ENCODE measurements at places on chromosomes 5 and 9.
A peak's percentile ranks its signal among the peaks of the same experiment; 100 is the strongest.

DNA sequence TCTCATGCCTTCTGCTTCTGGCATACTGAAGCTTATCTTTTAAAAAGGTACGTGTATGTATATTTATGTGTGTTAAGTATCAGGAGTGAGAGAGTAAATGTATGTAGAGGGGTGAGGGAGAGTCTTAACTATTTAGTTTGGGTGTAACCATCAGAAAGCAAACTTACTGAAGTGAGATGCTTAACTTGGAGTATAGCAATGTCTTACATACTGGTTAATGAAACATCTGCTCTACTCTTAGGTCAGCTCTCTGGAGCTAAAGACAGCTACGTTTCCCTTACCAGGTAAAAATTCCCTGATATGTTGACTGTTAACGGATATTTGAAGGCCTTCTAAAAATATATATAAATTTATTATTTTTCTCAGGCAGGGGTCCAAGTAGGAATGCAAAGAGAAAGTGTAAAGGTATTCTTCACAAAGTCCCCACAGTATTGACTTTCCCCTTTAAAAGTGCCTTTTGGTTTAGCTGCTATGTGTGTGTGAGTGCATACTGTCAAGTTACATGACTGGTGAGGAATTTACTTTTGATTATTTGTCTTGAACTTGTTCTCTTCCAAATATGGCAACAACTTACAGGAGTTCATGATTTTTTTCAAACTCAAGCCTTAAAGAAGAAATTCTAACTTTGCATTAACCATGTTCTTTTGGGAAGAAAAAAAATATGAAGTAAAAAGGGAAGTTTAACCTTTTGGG is 12.3 kb upstream of the C5orf24 start:
- DNase-seq, result no peak

DNA sequence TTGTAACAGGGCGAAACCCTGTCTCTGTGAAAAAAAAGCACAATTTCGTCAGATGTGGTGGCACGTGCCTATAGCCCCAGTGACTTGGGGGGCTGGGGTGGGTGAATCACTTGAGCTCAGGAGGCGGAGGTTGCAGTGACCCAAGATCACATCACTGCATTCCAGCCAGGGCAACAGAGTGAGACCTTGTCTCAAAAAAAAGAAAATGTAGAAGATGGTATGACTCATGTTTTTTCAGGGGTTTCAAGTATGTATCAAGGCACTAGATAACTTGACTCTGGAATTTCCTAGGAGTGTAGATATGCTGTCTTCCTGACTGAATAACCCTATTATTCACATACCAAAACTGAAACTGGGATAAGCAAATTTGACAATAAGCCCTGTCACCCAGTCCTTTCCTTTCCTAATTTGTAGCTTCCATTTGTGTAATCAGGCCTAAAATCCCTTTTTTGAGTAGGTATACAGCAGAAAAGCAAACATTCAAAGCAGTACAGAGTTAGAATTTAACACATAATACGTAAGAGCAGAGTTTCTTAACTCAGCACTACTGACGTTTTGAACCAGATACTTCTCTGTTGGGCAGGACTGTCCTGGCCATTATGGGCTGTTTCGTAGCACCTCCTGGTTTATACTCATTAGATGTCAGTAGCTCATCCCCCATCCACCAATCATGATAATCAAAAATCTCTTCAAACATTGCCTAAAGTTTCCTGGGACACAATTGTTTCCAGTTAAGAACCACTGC is 17.3 kb upstream of the ANKRD18B start:
- DNase-seq, result no peak

- DNase-seq, result no peak
Observed at GRCh38 chr5:153632748-153633290, 142.3 kb downstream of the GRIA1 start.

GRCh38 chr5:67090593-67090992 is 106.0 kb downstream of the CD180 start:
- DNase-seq, result no peak

DNA sequence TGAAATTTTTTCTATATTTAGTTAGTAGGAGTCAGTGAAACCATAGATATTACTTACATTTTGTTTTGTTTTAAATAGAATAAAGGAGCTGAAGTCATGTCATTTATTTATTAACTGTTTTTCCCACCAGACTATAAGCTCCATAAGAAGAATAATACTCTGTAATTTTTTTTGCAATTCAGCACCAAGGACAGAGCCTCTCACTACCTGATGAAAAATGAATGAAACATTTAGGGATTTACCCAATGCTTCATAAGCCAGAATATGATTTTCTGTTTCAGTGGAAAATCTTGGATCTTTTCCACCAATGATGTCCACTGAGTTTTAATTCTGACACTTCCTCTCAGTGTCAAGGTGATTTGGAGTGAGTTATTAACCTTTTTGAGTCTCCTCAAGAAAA is 624.9 kb upstream of the GRAMD2B start:
- no peak for DNase-seq

DNA sequence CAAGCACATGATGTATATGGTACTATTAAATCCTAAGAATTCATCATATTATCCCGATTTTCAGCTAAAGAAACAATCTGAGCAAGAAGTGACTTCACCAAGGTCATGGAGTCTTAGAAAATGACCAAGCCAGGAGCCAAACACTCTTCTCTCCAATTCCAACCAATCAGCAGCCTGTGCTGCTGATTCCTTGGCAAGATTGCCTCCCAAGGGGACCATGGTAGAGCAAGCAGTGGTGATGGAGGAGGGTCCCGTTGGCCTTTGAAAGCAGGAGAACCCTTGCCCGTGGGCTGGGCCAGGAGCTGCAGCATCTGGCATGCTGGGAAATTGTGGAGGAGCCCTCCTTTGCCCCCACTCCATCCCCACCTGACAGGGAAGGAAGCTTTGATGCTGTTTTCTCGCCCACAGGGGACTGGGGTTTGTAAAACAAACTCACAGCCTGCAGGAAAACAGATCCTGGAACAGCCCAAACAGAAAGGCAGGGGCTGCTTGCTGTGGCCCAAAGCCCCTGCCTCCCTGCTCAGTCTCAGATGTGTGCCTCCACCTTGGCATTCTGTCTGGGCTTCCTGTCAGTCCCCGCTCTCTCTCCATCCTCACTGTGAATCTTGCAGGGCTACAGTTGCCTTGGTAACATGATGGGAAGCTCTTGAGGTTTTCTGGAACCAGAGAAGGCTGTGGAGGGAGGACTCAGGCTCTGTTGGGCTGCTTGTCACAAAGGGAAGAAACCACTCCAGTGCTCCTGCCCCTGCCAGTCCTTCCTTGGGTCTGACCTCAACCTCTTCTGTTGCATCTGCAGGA is 70.8 kb upstream of the HSPA9 start:
- no peak for DNase-seq

DNA sequence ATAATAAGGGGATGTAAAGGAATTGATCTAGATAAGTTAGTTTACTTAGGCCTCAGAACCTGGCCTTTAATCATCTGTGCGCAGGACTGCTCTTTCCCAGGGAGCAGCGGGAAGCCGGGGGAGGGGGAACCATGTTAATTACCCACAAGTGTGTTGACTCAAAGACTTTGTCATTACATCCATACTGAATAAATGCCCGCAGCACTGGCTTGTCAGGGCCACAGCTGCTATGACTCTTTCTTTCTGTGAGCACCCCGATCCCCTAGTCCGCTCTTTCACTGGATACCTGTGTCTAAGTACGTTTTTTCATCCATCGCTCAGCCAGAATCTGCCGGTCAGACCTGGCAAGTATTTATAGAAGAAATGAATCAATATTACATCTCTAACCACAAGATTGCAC is 249.3 kb upstream of the DMRT1 start:
- DNase-seq, result no peak

GRCh38 chr9:90198956-90199355 is 443.7 kb downstream of the DIRAS2 start:
- no peak for DNase-seq

DNA sequence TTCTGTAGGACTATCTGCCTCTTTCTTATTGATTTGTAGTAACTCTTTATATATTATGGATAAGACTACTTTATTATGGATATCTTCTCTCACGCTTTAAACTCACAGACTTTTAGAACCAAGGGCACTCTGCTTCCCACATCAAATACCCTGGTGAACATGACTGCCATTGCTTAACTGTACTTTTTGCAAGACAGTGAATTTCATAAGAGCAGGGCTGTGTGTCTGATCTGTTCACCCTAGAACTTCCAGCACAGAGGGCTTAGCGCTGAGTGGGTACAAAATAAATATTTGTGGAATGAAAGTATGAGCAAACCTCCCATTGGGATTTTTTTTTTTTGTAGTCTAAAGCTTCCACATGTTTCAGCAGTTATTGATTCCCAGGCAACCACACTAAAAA is 84.8 kb downstream of the CFAP77 start:
- DNase-seq, result no peak

DNA sequence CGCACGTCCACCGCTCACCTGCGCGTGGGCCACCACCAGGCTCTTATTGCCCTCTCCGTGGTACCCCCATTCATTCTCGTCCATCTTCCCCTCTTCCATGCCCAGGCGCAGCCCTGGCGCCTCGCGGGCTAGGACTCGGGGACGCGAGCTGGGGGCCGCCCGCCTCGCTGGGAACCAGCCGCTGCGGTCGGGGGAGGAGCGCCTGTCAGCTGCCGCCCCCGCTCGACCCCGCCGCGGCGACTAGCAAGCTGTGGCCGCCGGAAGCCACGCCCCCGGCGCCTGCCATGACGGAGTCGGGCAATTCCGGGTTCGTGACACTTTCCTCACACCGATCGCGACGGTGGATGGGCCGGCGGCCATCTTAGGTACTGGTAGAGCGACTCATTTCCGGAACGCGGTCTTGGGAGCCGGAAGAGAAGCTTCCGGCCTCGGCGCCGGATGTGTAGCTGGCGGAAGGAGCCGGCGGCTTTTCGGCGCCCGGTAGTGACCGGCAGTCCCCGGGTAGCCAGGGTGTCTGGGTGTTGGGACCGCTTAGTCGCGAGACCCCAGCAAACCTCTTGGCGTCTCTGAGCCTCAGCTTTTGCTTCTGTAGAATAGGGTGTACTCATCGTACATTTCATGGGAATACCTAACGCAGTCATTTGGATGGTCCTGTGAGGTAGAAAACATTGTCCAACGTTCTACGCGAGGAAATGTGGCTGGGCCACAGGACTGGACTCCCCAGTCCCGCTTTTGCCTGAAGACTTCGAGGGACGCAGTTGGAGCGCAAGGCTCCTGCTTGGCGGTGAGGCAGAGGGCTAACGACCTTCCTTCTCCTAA is at the start of gene IPPK:
Gene IPPK, minus strand, starts transcription at position 242 of the 819 bp plus-strand sequence. Its CDS starts 143 bp downstream, at position 99.
- DNase-seq, result peak; percentile 98

DNA sequence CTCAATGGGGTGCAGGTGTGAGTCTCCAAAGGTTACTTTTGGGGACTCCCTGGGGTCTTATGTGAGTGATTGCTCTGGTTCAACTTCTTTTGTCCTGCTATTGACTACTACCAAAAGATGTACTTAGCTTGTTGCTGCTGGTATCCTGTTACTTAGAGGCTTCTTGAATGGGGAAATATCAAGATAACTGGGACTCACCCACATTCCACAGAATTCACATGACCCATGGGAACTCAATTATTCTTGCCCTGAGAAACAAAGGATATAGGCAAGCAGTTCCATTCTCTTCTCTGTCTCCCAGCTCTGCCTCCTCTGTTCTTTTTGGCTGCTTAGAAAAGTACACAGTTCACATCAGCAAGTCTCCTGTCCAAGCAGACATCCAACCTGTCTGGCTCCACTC is 105.9 kb downstream of the UNC13B start:
- DNase-seq, result no peak

DNA sequence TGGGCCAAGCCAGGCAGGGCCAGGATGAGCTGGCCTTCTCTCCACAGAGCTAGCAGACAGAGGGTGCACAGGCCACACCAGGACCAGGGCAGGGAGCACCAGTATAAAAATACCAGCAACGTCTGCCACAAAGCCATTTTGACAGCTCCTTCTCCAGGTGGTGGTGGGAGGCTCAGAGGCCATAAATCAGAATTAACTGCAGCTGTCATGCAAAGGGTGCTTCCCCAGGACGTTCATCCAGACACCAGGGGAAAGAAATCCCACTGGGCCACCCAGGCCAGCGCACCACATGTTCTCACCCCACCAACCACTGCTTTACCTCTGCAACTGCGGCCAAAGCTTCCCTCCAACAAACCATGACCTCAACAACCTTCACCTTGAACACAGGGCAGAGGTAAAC is 403.7 kb upstream of the TRPC7 start:
- DNase-seq, result no peak

DNA sequence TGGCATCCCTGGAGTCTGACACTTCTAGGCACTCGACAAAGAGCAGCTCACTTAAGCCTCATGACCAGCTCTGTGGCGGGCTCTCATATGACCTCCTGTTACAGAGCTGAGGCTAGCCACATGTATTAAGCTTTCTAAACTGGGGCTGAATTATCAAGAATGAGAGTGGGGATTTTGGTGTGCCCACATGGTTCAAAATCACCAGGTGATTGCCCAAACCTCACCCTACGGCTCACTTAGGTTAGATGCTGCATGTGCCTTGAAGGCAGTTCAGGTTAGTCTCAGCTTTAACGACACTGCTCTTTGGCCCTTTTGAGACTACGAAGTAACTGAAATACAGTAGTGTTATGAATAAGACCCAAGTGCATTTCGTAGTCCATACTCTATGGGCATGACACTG is 39.4 kb upstream of the SMIM32 start:
- DNase-seq, result no peak

GRCh38 chr9:98099898-98100297 is 19.1 kb downstream of the TRIM14 start:
- DNase-seq, result peak; percentile 42

DNA sequence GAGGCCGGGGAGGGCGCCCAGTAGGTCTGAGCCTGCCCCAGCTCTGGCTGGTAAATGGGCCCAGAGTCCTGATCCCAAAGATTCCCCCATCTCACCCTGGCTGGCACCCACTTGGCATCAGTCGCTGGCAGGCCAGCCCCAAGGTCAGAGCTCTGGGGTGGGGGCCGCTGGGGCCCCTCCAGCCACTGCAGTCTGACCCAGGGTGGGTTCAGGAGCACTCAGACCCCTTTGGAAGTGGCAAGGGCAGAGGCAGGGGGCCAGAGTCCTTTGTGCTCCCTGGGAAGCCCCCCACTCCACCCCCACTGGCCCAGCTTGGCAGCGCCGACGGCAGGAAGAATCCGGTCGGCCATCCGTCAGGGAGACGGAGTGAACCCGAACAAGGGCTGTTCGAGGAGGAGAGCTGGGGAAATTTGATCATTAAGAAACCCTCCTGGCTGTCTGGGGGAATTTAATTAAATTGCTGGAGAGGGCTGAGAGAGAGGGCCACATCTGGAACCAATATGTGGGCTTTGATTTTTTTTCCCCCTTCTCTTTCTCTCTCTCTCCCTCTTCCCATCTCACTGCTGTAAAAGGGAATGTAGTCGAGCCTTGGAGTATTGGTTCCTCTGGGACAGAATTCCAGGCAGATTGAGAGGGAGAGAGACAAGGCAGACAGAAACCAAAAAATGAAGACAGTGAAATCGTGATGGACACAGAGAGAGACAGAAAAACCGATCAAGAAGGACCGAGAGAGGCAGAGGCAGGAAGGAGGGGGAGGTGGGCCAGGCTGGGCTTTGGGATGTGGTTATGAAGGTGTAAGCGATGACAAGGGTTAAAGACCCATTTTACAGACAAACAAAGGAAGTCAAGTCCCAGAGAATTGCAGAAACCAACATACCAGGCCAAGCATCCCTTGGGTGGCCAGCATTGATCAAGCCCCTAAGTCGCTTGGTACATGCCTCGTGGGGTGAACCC is 8.1 kb upstream of the ASB6 start:
- DNase-seq, result no peak

GRCh38 chr5:72604111-72604797 is 97.0 kb upstream of the ZNF366 start:
- DNase-seq, result no peak

- DNase-seq, result no peak
Observed at GRCh38 chr5:131944702-131945550, 537 bp downstream of the MEIKIN start.

GRCh38 chr5:3107156-3107611 is 355.7 kb upstream of the IRX2 start:
- DNase-seq, result no peak

Data from NCI-H1092 treated with DMSO at 0.1 percent for 48 hours (cell line).